ENCODE measurements at places on chromosomes 4 and X.

DNA sequence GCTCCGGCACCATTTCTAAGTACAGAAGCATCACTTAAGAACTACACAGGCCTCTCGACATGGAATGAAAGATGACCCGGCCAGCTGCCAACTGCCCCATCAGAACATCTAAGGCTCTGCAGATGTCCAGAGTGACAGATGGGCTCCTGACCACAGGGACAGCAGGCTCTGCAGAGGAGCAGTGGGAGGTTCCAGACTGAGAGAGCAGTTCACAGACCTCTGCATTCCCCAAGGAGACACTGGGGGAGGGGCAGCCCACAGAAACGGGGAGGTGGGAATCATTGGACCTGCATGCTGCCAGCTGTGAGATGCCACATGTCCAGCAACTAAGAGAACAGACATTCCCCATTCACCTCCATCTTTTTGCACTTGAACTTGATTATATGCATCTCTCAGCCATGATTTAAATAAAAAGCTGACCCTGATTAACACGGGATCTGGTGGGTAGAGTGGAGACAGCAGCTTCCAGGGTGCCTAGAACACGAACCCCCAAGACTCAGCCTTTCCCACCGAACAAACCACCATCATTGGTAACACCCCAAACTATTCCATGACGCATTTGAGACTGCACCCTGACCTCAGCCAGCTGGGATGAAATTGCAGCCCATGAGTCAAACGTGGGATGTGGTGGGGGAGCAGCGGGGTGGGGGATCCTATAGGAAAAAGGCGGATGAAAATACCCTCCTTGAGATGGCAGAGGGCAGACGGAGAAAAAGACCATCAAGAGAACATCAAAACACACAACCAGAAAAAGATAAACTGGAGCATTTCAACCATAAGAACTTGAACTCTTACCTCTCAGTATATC is 47.2 kb downstream of the AFAP1 start:
- DNase-seq = no peak

GRCh38 chrX:91080822-91081221 is 353.8 kb upstream of the PABPC5 start:
- no peak for DNase-seq

DNA sequence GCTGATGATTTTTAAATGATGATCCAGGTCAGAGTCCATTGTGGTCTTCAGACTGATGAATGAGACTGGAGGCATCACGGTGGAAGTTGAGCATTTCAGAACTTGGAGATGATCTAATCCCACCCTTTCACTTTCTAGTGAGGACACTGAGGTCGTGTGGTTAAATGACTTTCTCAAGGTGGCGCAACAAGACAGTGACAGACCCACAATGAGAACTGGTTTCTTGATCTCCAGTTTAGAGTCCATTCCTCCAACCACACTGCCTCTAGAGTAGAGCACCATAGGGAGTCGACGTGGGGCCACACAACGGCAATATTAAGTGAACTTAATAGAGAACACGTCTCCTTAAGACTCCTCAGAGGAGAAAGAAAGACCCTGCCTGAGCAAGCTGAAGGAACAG is 381.0 kb downstream of the UNC5C start:
- no peak for DNase-seq

DNA sequence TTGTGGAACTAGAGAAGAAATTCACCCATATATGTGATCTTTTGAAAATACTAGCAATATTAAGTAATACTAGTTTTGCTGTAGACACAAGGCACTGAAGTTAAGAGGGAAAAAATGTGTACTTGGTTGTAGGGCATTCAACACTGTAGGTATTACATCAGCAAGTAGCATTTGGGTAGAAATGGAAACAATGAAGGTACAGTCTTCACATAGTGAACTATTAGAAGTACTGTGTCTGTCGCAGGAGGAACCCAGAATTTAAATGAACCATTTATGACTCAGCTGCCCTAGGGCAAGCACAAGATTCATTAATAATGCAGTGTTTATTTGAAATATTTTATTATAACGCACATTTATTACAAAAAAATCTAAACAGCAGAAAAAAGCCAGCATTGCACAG is 572.7 kb upstream of the TENM3 start:
- DNase-seq = no peak
